Activated CD4-positive, CD25-positive, alpha-beta regulatory T cell treated with anti-CD3 and anti-CD28 coated beads, Interleukin-2, amount 50 U/mL, for 16 hours (primary cell): ENCODE measurements at places on chromosomes 7 and 10.

- DNase-seq: no peak
Measured at GRCh38 chr7:152636441-152636840, 39.5 kb downstream of the XRCC2 start.

DNA sequence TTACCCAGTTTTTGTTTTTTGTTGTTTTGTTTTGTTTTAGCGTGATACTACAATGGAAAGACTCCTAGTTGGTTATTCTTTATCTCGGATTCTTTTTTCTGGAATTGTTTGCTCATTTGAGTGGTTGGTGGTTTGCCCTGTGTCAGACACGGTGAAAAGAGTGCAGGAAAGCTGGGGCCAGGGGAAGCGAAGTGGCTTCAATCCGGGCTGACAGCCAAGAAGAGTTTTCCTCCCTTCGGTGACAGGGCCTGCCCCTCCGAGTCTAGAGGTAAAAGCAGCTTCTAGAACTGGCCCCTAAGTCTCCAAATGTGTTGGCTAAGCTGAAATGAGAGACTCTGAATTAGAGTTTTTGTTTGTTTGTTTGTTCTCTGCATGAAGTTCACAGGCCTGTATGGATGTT is 5.7 kb upstream of the AP5Z1 start:
- DNase-seq: no peak

DNA sequence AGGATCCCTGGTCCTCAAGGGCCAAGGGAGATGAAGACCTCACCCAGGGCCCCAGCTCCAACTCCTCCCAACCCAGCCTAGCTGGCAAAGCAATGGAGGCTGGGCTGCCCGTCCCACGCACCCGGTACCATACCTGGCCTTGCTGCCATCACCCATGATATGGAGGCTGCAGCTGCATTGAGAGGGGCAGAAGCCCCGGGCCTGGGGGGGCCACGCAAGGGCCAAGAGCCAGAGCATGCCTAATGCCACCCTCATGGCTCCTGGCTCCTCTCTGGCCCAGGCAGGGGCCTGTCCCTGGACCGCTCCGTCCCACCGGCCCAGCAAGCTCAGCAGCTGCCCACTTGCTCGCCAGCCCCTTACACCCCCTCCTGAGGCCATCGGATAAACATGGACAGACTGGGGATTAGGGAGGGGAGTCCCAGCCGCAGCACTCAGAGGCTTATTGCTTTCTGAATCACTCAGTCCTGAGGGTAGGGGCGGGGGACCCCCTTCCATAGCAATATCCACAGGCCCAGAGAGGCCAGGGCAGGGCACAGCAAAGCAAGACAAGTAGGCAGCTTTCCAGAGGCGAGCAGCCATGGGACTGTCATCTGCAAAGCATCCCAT is at the start of gene LRIT1:
Gene LRIT1, minus strand, starts transcription at position 362 of the 606 bp plus-strand sequence. Its CDS starts 107 bp downstream, at position 255.
- no peak for DNase-seq

GRCh38 chr10:59879363-59879913 is 26.9 kb downstream of the CCDC6 start:
- no peak for DNase-seq

GRCh38 chr7:50281680-50282445 is 22.7 kb upstream of the IKZF1 start:
- no peak for DNase-seq

DNA sequence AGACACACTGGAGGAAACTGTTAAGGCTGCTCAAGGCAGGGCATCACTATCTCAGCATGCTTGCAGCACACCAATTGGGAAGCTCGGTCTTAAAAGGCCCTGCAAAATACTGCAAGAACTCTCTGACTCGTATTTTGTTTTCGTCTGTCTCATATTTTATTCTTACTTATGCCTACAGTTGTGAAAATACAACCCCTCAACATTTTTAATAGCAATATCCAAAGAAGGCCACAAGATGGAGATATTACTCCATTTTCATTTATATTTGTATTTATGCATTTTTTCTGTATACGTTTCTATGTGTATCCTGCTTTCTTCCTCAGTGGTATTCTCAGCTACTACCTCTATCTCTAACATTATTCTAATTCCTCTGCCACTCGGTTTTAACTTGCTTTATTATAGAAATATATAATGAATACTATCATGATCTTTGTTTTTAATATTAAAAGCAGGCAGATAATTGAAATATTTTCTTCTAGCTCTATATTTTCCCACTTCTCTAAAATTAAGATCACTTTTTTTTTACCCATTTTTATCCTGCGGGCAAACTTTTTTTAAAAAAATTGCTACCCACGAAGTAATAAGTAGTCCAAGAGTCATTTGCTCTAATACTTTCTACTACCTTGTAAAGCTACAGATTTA is 10.0 kb downstream of the DNAJC1 start:
- no peak for DNase-seq

DNA sequence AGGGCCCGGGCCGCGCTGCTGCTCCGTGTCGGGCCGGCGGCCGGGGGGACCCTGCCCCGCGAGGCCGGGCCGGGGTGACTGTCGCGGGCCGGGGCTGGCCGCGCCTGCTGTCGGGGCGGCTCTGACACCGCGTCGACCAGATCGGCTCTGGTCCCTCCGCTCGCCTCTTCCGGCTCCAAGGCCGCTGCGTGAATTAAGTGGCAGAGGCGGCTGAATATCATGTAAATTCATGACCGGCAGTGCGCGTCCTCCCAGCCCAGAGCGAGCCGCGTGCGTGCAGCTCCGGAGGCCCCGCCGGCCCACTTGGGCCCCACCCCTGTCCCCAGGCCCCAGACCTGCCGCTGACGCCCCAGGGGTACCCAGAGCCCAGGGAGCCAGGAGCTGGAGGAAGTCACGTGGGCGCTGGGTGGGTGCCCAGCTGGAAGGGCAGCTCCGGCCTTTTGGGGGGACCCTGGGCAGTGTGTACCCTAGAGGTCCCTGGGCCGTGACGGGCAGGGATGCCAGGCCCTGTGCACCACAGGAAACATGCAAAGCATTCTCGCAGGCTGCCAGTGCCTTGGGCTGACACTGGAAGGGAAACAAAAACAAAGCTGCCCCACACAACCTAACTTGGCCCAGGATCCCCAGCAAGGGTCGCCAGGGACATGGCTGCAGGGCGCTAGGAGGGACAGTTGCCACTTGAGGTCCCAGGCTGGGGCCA is 584.0 kb upstream of the MKI67 start:
- DNase-seq: no peak

DNA sequence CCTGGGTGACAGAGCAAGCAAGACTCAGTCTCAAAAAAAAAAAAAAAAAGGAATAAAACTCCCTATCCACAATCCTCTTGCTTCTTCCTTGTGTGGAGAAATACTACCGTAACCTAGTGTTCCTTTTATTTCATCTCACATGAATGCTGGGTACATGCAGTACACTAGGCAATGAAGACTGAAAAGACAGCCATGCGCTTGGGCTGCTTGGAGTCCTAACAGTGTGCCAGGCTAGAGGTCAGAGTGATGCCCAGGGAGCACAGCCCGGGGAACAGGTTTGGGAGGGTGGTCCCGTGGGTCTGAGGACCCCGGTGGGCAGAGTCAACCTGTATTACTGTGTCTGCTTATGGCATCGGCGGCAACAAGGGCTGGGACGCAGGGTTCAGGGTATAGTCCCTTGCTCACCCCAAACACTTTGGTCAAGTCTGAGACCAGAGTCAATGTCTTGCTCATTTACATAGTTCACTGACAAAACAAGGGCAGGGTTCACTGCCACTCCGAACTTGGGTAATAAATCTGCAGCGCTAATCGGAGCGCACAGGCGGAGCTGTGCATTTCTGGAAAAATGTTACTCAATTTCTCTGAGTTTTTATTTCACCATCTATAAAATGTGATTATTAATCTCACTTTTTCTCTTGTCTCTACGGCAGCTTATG is 118.0 kb downstream of the CLEC2L start:
- DNase-seq: no peak

DNA sequence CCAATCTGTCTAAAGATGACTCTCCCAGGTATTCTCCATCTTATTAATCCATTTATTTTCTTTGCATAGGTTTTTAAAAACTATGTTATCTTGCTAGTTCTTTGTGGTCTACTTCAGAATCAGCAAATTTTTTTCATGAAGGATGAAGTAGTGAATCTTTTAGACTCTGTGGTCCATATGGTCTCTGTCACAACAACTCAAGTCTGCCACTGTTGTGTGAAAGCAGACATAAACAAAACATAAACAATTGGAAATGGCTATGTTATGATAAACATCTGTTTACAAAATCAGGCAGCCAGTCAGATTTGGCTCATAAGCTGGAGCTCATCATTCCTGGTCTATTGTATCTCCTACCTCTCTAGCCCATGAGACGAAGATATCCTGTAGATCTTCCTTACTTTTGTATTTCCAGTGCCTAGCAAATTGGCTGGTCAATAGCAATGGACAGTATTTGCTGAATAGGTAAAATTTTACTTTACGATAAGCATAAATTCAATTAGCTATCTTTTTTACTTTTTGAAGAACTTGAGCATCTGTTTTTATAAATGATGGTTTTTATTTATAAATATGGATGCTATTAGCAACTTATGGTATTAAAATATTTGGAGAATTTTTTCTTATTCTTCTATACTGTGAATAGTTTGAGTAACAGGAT is 104.6 kb upstream of the SGCE start:
- no peak for DNase-seq
